ENCODE measurements at places on chromosomes 12 and 14. TPM values are rescaled to one million over a fixed set of nuclear protein-coding genes. Genes with fewer than 3 reads are reported as not detected.
A peak's percentile ranks its signal among the peaks of the same experiment; 100 is the strongest.

GRCh38 chr12:65662590-65662989 is 161.7 kb upstream of the HMGA2 start:
- no peak for DNase-seq

GRCh38 chr12:50069539-50069938 is 12.1 kb downstream of the ASIC1 start:
- no peak for DNase-seq

PROX2 gene
- not detected for total RNA-seq

- DNase-seq: no peak
Observed at GRCh38 chr14:49960453-49960852, 67.6 kb downstream of the ARF6 start.

DNA sequence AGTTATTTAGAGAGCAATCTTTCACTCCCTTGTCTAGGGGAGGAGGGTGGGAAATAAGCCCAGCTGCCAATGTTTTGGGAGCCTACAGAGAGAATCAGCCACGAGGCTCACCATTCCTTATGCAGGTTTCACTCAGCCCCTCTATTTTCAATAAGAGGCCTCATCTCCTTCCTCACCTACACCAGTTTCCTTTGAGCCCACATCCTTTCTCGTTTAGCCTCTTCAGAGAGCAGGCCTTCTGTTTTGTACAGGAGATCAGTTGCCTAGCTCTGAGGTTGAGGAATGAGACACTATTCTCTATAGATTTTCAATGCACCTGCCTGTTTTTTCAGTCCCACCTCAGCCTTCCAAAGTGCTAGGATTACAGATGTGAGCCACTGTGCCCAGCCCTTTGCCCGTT is 17.9 kb downstream of the SNAPC1 start:
- DNase-seq: no peak

- DNase-seq: no peak
Observed at GRCh38 chr12:120856980-120857379, 47.2 kb downstream of the SPPL3 start.

SLC10A1 gene
- total RNA-seq: not detected

DNA sequence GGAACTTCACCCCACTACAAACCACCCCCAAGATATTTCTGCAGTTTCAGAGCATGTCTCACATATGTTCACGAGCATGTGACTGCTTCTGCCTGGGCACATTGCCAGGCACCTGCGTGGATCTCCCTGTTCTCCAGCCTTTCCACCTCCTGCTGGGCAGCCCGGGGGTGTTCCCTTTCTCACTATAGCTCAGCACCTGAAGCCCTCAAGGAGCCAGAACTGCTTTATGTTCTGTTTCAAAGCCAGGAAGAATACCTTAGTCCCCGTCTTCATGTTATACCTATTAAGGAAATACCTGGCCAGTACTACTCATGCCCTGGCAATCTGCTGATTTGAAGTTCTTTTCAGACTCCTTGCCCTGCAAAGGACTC is 4.2 kb upstream of the FGF6 start:
- no peak for DNase-seq

DNA sequence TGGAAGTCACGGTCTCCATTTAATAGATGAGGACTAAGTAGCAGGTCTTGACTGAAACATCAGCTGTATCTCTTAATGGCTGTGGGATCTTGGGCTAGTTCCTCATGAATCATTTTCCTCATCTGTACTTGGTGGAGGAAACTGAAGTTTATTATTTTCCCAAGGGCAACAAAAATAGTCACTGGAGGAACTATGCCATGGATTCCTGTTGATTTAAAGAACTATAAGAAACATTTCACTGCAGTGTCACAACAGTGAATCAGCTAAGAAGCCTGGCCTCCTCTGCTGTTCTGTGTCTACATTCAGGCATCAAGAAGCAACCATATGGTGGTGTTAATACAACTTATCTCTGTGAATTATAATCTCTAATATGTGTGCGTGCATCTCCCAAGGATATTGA is 200.5 kb downstream of the STXBP6 start:
- DNase-seq: no peak

IFT43 gene
- 23.1 TPM for total RNA-seq

- DNase-seq: peak; percentile 75
Observed at GRCh38 chr14:89443042-89443629, 26.1 kb upstream of the FOXN3 start.

KLRG1 gene
- 0.51 TPM for total RNA-seq

- no peak for DNase-seq
Observed at GRCh38 chr12:52199294-52199919, 7.6 kb upstream of the KRT80 start.

GRCh38 chr12:101581190-101581589 is 13.6 kb upstream of the MYBPC1 start:
- DNase-seq: no peak

RNFT2 gene
- total RNA-seq: 0.63 TPM

- no peak for DNase-seq
Observed at GRCh38 chr12:93048656-93049055, 119.6 kb upstream of the EEA1 start.

Measured in dermis microvascular lymphatic vessel endothelial cell (primary cell).